Suppressor macrophage treated with lipopolysaccharide for 1 hour (primary cell): ENCODE measurements at places on chromosomes 5 and 9.

DNA sequence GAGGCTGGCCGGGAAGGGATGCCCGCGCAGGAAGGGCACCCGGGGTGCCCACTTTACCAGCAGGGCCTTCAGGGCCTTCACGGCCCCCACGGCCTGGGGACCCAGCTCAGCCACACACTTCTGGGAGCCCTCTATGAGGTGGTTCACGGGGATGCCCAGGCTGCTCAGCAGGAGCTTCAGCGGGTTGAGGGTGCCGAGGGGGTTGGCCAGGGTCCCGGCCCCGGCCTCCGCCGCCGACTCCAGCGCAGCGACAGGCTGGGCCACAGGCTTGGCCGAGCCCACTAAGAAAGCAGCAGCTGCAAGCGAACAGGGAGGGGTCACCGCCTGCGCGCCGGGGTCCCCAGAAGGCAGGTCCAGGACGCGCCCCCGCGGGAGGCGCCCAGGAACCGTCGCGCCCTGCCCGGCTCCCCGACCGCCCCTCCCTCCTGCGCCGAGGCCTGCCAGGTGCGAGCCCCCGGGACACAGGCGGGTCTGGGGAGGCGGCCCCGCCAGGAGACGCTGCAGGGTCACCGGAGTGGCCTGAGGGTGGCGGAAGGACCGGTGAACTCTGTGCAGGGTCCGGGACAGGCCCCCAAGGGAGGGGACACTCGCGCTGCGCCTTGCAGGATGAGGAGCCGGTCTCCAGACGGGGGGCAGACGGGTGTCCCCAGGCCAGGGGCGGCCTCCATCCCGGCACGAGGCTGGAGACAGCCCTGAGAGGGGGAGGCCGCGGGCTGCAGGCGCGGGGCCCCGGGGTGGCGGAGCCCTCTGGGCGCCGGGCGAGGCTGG, 572 bp downstream of the SCGB3A1 start:
- DNase-seq = no peak

GRCh38 chr5:24353016-24353415, 291.8 kb downstream of the CDH10 start:
- no peak for DNase-seq

DNA sequence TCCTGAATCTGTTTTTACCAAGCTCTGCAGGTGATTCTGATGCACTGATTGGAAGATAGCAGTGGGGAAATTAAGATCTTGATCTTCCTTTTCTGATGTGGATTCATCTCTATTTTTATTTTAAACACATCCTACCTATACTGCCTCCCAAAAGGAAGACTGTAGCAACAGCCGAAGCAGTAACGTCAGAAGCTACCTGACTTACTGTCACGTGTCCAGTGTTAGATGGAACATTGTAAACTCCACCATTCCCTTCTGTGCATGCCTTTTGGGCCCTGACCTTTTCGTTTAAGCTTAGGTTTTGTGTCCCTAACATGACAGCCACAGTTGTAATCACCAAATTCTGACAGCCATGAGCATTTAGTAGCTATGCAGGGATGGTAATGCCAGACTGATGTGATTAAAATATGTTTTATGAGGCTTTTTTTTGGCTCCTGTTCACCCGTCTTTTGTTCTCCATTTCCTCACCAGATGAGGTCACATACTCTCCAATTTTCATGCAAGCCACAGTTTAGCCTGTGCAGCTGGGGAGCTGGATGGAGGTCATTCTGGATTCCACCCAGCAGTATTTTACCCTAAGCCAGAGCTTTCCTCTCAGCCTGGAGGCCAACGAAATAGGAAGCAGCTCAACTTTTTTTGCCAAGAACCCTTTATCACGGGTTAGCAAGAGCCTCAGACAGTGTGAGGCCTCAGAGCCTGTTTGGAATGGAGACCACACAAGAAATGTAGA, 15.6 kb upstream of the FOXD1 start:
- no peak for DNase-seq

DNA sequence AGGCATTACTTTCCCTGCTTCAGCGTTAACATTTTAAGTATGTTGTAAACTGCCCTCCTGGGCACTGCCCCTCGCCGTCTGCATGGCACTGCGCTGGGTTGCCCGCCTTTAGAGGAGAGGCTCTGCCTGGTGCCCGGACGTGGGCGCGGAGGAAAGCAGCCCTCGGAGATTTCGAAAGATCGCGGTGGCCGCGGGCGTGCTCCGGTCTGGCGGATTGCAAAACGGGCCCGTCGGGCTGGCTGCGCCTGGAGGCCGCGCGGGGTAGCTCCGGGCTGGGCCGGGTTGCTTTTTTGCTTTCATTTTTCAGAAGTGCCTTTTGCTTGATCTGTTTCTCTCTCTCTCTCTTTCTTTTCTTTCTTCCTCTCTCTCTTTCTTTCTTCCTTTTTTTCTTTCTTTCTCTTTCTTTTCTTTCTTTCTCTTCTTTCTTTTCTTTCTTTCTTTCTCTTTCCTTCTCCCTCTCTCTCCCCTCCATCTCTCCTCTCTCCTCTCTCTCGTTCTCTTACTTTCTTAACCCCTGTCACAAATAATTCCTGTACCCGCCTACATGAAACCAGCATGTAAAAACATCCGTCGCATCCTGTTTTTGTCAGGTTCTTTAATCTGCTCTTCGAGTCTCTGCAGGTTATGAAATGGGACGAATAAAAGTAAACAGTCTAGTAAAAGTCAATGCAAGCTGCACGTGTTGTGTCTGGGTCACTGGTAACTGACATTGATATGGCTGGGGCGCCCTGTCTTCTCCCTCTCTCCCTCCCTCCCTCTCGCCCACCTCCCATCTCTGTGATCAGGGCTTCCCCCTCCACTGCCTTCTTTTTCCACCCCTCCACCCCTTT, 1.7 kb downstream of the FST start:
- peak; percentile 96 for DNase-seq

- DNase-seq = no peak
Observed at GRCh38 chr9:120690372-120690771, 23.9 kb downstream of the MEGF9 start.

GRCh38 chr5:14188778-14189177, 45.6 kb downstream of the TRIO start:
- DNase-seq = no peak

GRCh38 chr9:75002422-75003023, 25.6 kb downstream of the CARNMT1 start:
- no peak for DNase-seq

DNA sequence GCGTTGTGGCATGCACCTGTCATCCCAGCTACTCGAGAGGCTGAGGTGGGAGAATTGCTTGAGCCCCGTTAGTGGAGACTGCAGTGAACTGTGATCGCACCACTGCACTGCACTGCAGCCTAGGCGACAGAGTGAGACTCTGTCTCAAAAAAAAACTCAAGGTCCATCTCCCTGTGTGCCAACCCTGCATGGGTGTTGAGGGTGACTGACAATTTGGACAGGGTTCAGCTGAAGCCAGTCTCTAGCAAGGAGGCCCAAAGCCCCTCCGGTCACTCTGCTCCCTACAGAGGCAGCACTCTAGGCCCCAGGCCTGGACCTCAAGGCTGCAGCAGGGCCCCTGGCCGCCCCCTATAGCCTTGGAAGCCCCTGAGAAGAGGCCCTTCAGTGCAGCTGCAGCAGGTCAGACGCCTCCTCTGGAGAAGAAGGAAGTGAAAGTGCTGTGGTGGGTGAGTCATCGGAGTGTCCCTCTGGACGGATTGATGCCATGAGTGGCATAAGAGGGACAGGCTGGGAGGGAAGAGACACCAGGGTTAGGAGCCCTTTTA, 39.2 kb upstream of the NEK6 start:
- peak; percentile 94 for DNase-seq

DNA sequence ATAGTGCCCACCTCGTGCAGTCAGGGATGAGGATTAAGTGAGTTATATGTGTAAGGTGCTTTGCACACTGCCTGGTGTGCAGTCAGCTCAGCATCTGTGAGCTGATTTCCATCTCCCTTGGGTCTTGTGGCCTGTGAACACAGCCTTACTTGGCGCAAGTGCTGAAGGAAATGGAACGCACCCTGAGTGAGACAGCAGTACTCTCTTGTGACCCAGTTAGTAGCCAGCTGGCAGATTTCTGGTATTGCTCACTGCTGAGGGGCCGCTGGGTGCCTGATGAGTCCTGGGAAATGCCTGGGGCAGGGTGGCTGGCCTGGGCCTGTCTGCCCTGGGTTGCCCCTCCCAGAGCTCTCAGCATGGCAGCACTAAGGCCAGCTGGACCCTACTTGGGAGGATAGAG, 90.9 kb upstream of the BOD1 start:
- DNase-seq = peak; percentile 18

DNA sequence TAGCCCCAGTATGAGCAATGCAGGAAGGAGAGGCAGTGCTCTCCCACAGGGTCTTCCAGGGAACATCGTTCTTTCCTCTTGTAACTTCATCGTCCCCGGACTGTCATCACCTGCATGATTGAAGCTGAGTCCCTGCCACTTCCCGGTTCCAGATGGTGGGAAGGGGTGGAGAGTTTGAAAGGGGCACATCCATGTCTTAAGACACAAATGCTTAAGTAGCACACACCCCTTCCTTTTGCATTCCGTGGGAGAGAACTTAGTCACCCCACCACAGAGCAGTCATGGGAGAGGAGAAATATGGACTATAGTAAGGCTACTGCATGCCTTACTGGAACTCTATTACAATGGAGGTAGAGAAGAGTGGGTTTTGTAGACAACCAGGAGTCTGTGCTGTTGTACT, 165.3 kb upstream of the GAS1 start:
- no peak for DNase-seq

DNA sequence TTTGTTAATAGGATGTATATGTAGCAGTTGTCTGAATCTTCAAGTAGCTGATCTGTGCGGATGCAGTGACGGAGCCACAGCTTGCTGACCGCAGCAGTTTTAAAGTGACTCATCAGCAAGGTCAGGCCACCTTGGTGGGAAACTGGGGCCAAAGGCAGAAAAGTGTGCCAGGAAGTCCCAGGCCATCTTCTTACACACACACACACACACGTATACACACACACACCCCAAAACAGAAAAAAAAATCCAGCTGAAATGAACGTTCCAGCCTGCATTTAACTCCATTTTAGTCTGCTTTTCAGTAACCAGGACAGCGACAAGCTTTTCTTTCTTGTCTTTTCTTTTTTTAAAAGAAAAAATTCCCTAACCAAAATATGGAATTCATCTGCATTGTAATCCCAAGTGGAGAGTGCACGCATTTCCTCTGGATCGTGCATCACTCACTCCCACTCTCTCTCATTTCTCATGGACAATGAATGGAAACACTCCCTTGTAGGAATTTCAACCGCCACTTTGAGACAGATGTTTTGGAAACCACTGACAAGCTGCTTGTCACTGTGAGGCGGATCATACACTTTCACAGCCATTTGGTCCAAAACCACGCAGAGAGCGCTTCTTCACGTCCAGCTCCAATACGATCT, 103.9 kb downstream of the LHFPL2 start:
- no peak for DNase-seq

DNA sequence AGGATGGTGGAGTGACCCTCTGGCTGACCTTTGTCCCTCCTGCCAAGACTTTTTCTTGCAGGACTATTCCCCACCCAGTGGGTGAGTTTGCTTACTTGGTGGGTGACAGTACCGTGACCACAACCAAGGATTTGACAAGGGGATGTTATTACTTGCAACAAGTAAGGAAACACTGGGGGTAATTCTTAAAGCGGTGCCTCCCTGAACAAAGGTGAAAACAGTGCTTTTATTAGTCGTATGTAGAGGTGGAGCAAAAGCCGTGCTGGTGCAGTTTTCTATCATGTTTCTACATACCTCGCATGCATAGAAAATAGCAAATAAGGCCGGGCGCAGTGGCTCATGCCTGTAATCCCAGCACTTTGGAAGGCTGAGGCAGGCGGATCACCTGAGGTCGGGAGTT, 41.0 kb upstream of the KDM4C start:
- DNase-seq = no peak

- no peak for DNase-seq
Observed at GRCh38 chr5:32259033-32259432, 53.7 kb downstream of the MTMR12 start.

GRCh38 chr5:67934976-67935375, 280.6 kb upstream of the PIK3R1 start:
- DNase-seq = no peak

GRCh38 chr9:5002811-5003210, 17.7 kb downstream of the JAK2 start:
- no peak for DNase-seq

DNA sequence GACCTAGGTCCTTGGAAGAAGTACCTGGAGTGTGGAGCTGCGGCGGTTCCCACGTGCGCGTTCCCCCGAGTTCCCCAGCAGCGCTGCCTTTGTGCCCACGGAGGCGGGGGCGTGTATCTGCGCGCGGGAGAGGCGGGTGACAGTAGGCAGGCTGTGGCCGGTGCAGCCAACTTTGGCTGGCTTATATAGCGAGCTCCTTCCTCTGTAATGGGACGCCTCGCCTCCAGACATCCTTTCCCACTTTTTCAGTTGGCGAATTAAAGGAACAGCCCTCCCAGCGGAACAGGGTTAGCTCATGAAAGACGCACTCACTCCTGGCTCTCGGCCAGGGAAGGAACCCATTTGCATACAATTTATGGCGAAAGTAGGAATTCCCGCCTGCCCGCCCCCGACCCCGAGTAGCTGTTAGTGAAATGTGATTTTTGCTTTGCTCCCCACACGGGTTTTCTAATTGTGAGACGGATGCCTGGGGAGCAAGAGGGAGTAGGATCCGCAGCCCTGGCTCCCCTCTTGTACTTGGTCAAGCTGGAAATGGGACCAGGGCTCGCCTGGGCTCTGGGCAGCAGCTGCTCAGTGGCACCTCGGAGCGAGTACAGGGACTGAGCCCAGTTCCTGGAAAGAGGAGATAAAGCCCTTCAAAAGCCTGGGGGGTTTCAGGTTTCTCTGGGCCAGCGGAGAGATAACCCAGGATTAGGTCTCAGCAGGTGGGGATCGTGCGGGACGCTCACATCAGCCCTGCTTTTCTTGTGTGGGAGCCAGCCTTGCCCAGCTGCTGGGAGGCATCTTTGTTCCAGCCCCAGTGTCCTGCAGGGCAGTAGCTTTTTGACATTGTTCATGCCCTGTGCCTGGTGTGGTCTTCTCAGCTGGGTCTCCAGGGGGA, at the start of gene TNC:
TNC (minus strand) TSS at position 159 of the 880 bp plus-strand sequence. CDS start 27,139 bp downstream, outside the sequence.
- DNase-seq = peak; percentile 95
